ENCODE measurements at places on chromosomes 16 and 17.

GRCh38 chr17:67509390-67510287, 132.6 kb downstream of the PITPNC1 start:
- no peak for DNase-seq

DNA sequence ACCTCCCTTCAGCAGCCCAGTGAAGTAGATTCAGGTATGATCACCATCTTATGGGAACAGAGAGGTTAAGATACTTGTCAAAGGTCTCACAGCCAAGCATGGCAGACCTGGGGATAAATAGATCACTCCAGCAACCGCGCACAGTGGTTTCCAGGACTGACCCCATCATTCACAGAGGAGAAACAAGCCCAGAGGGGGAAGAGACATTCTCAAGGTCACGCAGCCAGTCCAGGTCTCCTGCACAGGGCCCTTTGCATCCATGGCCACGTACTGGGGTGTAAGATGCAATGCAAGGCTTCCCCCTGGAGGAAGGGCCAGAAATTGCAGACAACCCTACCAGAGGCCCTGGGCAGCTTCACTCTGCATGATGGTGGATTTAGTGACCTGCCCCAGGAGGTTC, 19.9 kb downstream of the TLE7 start:
- no peak for DNase-seq

DNA sequence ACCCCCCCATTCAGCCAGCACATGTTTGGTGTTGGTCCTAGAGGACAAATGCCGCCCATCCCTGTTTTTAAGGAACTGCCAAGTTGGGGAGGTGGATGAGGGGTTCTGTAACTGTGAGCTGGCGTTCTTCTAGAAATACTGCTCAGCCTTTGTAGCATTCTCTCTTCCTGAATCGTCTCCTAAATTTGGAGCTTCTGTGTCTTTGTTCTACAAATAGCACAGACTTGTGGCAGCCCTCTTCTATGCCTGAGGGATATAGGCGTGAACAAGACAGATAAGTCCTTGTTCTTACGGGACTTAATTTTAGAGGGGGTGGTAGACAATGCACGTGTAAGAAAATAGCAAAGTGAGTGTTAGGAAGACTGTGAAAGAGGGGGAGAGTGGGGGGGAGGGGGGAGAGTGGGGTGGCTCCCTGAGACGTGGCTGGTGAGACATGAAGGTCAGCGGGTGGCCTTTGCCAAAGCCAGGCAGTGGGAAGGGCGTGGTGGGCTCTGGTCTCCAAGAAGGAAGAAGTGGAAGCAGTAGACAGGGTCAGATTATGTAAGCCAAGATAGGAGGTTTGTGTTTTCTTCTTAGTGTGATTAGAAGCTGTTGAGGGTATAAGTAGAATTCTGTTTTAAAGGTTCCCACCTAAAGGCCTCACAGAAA, 9.9 kb downstream of the MFSD11 start:
- no peak for DNase-seq

DNA sequence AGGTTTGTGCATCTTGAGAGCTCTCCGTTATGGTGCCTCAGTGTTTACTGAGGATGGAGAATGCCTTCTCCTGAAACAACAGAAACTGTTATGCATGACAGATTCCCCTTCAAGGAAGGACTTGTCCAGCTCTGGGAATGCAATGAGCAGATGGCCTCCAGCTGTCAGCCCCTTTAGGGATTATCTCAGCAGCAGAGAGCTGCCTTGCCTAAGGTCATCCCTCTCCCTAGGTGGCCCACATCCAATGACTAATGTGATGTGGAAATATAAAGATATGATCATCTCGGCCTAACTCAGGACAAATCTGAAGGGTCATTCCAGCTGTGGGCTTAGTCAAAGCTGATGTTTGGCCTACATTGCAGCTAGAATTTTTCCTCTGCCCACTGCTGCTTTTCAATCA, 214.3 kb upstream of the N4BP1 start:
- DNase-seq, result no peak

DNA sequence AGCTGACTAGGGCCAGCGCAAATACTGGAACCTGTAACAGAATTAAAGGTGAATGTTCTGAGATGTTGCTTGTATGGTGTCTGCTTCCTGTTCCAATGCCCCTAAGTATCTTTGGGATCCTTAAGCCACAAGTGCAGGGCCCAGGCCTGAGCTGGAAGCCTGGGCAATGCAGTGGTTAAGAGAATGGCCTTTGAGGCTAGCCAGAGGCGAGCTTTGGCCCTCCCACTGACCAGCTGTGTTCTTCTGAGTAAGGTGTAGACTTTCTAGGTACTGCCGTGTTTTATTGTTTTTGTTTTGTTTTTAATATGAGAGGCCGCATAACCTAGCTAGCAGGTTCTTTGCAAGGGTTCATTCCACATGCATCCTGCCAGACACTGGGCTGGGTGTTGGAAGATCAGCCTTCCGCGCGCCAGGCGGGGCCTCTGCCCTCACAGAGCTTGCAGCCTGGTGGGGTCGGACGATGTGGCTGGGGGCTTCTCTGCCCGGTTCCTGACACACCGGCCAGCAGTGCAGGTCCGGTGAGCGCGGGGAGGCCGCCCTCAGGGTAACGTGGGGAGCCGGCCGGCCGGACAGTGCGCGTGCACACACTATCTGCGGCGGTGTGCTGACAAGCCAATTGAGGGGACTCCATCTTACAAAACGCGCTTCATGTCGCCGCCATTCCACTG, 551 bp upstream of the MLX start:
- no peak for DNase-seq

DNA sequence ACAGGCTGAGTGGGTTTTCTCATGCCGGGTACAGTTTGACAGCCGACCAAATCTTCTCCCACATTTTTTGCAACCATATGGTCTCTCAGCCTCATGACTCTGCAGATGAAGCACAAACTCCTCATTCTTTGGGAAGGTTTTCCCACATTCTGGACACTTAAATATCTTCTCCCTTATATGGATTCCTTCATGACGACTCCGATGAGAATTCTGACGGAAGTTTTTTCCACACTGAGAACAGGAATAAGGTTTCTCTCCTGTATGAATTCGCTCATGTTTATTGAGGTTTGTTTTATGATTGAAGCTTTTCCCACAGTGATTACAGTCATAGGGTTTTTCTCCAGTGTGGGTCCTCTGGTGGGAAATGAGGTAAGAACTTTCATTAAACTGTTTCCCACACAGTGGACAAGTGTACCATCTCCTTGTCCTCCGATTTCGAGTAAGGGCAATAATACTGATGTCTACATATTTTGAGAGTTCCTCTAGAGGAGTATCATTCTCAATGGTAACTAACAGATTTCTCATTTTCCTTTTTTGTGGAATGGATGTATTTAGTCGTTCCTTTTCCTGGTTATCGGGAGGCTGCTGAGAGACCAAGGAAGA, 10.9 kb downstream of the ZNF200 start:
- no peak for DNase-seq

GRCh38 chr16:68070249-68070730, 14.9 kb upstream of the NFATC3 start:
- DNase-seq, result no peak
